NCI-H1417 treated with DMSO at 0.1 percent for 48 hours (cell line): ENCODE measurements at places on chromosomes 3 and 15.

- no peak for DNase-seq
Observed at GRCh38 chr3:7865611-7866010, 636.0 kb upstream of the LMCD1 start.

- DNase-seq = no peak
Observed at GRCh38 chr3:9115336-9115735, 134.1 kb downstream of the SRGAP3 start.

GRCh38 chr15:92438471-92438870 lies 44.8 kb downstream of the ST8SIA2 start:
- no peak for DNase-seq

GRCh38 chr3:178900029-178900646 lies 171.5 kb downstream of the ZMAT3 start:
- peak; percentile 99 for DNase-seq

- DNase-seq = no peak
Observed at GRCh38 chr3:123325766-123326256, 123.1 kb downstream of the ADCY5 start.

GRCh38 chr3:124886168-124887056 lies 753 bp downstream of the ITGB5 start:
- DNase-seq = no peak

GRCh38 chr3:43073116-43073835 lies 32.6 kb downstream of the POMGNT2 start:
- no peak for DNase-seq

DNA sequence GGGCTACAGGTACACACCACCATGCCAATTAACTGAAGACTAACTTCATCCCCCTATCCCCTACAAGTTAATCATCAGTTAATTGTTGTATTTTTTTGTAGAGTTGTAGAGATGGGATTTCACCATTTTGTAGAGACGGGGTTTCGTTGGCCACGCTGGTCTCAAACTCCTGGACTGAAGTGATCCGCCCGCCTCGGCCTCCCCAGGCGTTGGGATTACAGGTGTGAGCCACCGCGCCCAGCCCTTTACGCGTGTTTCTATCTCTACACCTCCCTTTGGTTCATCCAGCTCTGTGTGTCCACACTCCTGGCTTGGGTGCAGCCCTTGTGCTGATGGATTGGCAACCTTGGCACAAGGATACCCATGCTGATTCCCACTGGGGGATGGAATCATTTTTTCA lies 258.8 kb downstream of the FAM43A start:
- DNase-seq = no peak

DNA sequence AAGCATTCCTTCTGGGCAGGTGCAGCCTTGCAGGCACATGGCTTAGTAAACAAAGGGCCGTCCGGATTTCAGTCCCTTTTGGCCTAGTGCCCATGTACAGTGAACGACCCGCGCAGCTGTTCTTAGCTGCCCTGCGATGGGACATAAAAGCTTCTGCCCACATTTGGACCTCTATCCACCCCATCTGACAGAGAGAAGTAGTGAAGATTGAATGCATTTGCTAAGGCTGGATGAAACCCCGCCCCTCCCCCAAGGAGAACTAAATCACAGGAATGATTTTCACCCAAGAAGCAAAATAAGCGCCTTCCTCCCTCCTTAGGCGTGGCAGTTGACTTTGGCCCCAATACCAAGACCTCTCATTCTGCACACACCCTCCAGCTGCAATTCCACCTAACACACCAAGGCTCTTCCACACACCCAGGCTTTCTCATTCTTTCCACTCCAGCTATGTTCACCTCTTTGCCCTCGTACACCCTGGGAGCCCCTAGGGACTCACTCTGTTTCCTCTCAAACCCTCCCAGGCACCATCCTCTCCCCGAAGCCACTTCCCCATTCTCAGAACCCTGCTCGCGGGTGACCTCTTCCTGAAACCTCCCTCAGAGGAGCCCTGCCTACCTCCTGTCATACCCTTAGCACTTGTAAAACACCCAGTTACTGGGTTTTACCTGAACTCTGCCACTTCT lies 14.1 kb upstream of the HRH1 start:
- no peak for DNase-seq

- no peak for DNase-seq
Observed at GRCh38 chr15:96338766-96339618, 8.5 kb downstream of the NR2F2 start.

DNA sequence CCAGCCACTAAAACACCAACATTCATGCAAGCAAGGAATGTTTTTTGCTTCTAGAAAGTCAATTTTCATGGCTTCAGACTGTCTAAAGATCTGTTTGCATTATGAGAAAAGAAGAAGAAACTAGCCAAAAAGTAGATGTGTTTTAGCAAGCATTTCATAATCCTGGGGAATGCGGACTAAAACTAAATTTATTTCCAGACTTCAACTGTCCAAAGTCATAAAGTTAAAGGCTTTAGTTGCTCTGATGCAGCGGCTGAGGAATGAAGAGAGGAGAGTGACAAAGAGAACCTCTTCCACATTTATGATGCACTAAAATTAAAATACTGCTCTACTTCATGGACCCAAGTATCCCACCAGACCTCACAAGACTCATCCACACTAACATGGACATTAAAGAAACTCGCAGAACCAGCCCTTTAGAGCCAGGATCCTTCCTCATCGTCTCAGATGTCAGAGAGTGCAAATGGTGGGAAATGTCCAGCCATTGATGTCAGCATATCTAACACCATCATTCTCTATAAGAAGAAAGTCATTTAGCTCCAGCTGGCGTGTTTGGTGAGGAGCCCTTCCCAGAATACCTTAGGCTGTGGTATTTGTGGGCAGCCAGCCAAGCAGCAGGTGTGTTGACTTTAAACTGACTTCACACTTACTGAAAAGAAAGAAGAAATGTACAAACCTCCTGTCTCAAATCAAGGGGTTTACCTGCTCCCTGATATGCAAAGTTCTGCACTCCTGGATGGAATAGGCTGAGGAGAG lies 17.4 kb downstream of the FYCO1 start:
- DNase-seq = no peak

- DNase-seq = no peak
Observed at GRCh38 chr3:72437661-72438406, 410.4 kb downstream of the SHQ1 start.

DNA sequence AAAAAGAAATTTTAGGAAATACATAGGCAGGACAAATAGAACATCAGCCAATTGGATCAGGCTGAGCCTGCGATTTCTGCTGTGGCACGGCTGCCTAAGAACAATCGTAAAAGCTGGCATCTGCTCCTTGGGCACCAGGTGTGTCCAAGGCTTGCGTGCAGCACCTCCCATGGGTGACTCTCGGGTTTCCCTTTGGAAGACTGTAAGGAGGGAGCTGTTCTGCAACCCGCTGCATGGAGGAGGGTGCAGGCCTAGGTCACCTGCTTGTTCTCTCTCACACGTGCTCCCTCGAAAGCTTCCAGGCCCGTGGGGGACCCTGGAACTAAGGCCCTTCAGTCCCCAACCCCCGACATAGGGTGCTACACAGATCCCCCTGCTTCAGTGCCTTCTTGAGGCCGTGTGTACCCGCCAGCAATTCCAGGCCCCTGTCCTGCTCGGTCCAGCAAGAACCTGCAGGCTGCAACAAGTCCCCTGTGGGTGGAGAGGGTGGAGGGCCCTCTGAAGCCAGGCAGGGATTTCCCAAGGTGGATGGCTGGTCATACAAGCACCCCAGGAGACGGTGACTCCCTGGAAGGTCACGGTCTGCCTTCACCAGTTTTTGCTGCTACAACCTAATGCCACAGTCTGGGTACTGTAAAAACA lies 3.4 kb downstream of the GP9 start:
- no peak for DNase-seq

GRCh38 chr15:34470091-34470490 lies 32.5 kb upstream of the GOLGA8A start:
- DNase-seq = no peak

GRCh38 chr15:85551221-85551832 lies 170.9 kb downstream of the AKAP13 start:
- no peak for DNase-seq

- DNase-seq = no peak
Observed at GRCh38 chr15:101625980-101626379, 26.2 kb downstream of the TM2D3 start.

DNA sequence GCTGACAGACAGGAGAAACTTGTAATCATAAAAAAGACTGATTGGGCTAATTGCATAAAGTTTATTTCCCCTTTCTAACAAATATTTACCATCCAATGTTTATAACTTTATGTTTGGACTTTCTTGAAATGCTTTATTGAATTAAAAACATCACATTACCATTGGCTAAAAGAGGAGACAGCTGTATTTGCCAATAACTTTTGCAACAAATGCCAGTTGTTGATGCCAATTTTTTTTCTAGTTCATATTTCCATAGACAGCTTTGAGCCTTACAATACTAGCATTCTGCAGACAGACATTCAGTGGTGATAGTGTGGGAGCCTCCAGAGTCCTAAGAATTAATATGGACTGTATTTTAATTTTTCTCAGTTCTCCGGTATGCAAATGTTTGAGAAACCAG lies 198.4 kb downstream of the ADAMTS17 start:
- DNase-seq = no peak

DNA sequence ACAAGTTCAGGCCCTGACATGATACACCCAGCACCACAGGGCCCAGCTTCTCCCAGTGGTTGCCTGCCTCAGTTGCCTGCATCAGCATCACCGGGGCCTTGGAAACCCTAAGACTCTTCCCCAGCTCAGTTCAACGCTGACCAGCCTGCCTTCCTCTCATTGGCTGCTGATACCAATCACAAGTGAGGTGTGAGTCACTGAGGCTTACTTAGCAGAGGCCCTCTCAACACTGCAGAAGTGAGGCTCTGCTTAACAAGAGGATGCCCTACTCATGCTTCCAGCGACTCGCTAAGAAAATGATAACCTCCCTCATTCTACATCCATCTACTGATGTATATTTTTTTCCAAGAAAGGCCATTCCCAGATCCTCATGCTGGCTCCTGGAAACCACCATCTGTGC lies 151.9 kb downstream of the ADAMTS17 start:
- DNase-seq = no peak

- no peak for DNase-seq
Observed at GRCh38 chr3:53554559-53555067, 60.2 kb downstream of the CACNA1D start.

DNA sequence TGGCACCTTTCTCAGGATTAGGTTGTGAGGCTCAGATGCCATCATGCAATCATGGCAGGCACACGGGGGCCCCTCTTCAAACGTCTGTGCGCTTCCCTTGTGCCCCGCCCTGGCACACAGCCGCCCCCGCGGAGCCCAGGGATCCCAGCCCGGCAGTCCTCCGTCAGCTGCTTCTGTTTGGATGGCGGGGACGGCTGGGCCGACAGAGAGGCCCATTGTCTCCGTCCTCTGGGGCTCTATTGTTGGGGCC lies 849 bp upstream of the HDAC11 start:
- DNase-seq = no peak

GRCh38 chr3:140097874-140098635 lies 163.1 kb downstream of the CLSTN2 start:
- no peak for DNase-seq

- no peak for DNase-seq
Observed at GRCh38 chr3:147380977-147381376, 25.4 kb downstream of the ZIC4 start.

- DNase-seq = no peak
Observed at GRCh38 chr3:183324083-183324482, 71.0 kb downstream of the B3GNT5 start.

GRCh38 chr15:45454814-45455213 lies 67.7 kb downstream of the SLC30A4 start:
- no peak for DNase-seq

DNA sequence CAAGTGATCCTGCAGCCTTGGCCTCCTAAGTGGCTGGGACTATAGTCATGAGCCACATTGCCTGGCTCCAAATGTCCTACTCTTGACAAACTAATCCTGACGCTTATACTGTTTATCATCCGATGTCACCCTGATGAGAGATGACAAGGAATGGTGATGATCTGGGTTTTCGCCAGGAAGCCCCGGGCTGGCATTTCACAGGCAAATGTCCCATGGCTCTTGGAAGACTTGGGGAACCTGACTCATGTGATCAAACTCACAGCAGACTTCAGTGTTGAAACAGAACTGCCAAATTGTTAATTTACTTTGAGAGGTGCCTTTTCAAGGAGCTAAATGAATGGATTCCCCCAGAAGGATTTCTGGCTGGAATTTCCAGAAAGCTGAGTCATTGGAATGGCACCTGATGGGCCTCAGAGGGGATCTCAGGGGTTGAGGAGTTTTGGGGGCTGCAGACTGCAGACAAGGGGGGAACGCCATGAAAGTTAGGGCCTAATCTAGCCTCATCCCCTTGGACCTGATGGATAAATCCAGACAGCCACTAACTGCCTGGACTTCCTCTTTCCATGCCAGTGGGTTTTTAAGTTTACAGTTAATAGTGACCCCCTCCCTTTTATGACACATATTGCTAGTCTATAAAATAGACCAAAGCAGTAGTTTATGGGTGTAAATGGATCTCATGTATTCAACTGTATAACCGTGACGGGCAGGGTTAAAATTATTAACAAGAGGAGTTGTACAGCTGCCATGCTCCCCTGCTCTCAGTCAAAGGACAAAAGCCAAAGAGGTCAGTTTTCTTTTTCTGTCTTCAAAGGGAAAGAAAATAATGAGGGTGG lies 146.6 kb downstream of the CHSY1 start:
- DNase-seq = no peak

GRCh38 chr15:95872366-95872771 lies 458.1 kb upstream of the NR2F2 start:
- no peak for DNase-seq

DNA sequence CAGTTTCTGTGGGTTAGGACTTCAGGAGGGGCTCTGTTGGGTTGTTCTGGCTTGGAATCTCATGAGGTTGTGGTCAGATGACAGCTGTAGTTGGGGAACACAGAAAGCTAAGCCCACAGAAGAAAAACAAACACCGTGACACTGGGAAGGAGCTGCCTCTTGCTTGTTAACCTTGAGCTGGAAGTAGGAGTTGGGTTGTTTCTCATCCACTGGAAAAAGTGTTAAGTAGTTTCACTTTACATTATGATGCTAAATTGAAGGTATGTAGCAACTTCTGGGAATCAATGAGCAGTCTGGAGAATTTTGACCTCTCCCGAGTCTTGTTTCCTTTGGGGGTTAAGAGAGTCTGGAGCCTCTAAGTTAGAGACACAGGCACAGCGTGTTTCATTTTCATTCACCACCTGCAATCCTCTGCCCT lies 20.4 kb downstream of the HACD3 start:
- no peak for DNase-seq

DNA sequence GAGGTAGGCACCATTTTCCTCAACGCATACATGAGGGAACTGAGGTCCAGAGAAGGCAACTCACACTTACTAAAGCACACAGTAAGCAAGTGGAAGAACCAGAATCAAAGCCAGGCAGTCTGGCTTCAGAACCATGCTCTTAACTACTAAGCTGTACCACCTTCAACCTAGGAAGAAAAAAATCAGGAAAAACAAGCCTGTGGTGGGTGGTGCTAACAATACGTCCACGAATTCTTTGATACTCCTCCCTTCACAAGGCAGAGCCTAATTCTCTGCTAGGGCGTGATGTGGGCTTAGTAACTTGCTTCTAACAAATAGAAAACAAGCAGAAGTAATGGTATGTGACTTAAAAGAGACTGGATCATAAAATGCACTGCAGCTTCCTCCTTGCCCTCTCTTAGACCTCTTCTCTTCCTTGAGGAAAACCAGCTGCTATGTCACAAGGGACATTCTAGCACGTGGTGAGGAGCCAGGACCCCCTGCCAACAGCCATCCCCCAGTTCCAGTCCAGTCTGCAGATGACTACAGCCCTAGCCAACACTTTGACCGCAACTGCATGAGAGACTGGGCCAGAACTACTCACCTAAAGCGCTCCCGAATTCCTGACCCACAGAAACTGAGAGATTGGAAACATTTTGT lies 36.9 kb downstream of the HACD2 start:
- no peak for DNase-seq

GRCh38 chr3:143731320-143731719 lies 116.9 kb downstream of the SLC9A9 start:
- no peak for DNase-seq

- DNase-seq = no peak
Observed at GRCh38 chr3:71066849-71067261, 516.7 kb downstream of the FOXP1 start.
